ENCODE measurements at places on chromosomes 5 and 9.

GRCh38 chr5:142110046-142110531 lies 1.5 kb downstream of the NDFIP1 start:
- no peak for DNase-seq

GRCh38 chr9:70049672-70050271 lies 6.1 kb downstream of the MAMDC2 start:
- no peak for DNase-seq

GRCh38 chr5:169286572-169287300 lies 14.2 kb downstream of the SLIT3 start:
- DNase-seq: no peak

DNA sequence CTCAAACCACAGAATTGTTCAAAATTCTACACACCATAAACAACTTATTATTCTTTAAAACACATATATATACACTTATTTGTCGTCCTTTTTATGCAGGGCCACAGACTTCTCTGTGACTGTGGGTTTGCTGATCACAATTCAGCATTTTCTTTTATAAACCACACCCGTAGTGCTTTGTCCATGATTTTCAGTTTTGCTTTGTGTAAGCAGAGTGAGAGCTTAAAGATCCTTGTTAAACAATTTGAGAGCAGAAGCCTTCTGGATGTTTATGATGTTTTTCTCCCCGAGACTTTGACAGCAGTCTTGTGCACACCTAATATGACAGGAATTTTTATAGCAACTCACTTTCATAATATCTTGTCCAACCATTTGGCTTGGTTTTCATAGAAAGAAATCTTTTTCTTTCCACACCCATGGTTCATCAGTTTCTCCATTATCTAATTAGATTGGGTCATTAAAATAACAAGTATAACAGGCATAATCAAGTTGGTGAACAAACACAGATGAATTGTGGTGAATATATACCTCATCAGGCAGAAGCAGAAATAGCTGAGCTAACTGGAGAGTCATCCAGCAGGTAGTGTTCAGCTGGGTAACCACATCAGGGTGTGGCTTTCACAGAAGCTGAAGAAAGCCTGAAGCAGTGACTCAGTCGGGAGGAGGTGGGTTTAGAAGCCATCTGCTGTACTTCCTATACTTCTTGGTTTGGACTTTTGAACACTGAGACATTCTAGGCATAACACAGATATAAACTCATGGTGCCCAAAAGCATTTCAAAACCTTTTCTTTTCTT lies 232.8 kb downstream of the DOCK8 start:
- DNase-seq: peak; percentile 42

GRCh38 chr5:149831492-149831891 lies 101.4 kb downstream of the PPARGC1B start:
- peak; percentile 12 for DNase-seq

DNA sequence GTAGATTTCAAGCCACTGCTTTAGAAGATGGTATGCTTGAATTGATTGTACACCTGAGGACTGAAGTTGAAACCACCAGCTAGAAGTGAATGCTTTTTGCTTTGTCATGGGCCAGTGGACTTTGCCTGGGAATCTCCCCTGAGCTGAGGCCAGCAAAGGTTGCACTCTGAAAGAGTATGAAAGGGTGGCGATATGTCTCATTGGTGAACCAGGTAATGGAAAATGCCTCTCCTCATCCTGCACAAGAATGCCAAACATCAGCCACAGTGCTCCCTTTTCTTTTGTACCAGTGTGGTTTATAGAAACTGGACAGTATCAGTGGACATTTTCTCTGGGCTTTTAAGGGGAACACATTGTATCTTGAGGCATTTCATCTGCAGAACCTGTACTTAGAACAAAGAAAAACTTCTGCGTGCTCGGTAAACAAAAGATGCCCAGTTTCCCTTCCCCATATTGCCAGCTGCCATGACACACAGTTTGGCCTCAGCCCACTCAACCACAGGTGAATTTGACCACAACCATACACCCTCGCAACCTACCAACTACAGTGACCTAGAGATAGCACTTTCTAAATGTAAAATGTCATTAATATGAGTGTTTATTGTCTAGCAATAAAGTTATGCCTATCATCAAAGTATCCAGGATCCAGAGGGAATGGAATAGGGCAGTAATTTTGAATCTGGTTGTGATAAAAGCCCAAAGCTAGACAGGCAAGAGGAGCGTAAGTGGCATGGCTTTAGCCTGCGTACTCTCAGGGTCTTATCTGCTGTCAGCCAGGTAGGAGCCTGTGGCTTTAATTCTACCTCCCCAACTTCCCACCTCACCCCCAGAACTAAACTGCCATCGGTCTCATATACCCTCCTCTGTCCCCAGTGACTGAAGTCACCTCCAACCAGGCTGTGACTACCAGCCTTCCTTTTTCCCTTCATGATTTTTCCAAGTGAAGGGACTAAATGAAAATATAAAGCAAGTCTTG lies 79.5 kb upstream of the LHFPL2 start:
- no peak for DNase-seq

DNA sequence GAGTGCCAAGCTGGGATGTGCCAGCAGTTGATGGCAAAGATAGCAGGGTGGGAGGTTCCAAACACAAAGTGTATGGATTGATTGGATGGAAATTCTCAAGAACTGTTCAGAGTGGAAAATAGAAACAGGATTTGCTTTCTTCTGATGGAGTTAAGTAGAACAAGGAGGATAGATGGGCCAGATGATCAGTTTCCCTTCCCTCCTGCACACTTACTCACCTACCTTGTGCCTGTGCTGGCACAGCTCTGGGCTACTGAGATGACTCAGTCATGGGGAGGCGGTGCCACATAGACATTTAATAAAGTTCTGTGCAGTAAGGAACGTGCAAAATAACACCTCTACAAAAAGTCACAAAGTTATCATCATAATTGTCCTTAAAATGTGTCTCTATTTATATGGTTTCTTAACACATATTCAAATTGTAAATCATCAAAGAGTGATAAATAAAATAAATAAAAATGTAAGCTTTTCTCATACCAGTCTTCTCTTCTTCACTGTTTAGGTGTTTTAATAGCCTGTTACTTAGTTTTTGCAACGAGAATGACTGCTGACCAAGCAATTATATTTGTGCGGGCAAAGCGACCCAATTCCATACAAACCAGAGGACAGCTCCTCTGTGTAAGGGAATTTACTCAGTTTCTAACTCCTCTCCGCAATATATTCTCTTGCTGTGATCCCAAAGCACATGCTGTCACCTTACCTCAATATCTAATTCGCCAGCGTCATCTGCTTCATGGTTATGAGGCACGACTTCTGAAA lies 12.7 kb downstream of the PTPDC1 start:
- no peak for DNase-seq

GRCh38 chr5:54081415-54081814 lies 229.0 kb downstream of the ARL15 start:
- DNase-seq: no peak

GRCh38 chr9:35660966-35661415 lies 2.9 kb downstream of the CCDC107 start:
- DNase-seq: no peak

DNA sequence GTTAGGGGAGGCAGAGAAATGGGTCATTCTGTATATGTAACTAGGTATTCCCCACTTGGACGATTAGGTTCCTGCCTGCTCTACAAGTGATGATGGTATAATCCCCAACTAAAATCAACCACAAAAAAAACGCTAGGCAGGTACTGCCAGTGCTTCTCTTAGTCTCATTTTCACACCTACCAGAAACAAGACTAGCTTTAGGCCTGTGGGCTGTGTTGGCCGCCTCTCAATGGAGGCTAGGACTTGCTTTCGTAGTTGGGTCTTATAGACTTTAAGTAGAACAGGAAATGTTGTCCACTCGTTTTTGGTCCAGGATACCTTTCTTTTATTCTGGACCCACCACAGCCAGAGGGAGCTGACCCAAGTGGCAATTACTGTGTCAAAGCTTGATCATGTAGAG lies 111.8 kb downstream of the UNC13B start:
- no peak for DNase-seq

- DNase-seq: no peak
These were observed 4.6 kb downstream of the IFNE start for GRCh38 chr9:21477466-21477865.

- no peak for DNase-seq
These were observed 5.8 kb upstream of the PSMB7 start for GRCh38 chr9:124420991-124421543.

DNA sequence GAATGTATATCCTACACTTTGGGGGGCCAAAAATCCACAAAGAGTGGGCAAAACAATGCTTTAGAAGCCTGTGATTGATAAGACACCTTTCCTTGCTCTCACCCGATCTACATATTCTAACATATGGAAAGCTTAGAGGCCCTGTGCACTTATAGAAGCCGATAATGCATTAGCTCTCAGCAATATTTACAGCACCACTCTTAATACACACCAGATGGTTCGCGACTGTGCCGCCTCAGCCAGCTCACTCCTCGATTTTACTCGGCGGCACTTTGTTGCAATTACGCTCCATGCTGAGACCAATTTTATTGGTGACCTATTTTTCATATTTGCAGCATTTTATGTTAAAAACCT lies 18.8 kb downstream of the NR2F1 start:
- no peak for DNase-seq

DNA sequence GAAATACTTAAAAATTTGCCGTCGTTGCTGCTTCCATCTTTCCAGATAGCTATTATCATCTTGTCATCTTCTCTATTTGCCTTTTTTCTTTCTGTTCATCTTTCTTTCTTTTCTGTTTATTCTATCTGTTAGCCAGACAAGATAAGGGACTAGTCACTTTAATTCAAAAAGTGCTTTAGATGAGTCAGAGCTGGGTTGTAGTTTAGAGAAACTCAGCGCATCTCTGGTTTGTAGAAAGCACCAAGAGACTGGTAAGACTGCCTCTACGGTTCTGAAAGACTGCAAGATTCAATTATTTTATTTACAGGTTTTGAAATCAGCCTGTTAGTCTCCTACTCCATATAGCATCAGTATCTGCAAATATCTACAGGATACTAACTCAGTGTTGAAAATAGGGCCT lies 562.8 kb upstream of the RIOK2 start:
- DNase-seq: no peak

DNA sequence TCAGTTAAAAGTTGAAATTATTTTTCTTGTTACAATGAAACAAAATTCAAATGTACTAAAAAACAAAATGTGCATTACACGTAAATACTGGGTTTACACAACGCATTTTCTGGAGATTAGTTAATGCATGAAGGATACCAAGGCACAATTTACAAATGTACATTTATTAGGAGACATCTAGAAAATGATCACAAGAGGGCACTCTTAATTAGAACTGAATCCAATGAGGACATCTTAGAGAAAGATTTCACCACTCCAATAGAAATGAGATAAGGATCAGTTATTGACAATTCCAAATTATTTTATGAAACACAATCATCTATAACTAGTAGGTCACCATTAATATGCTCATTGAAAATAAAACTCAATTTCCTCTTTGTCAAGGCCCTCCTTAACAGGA lies 36.6 kb upstream of the CDH12 start:
- DNase-seq: no peak

DNA sequence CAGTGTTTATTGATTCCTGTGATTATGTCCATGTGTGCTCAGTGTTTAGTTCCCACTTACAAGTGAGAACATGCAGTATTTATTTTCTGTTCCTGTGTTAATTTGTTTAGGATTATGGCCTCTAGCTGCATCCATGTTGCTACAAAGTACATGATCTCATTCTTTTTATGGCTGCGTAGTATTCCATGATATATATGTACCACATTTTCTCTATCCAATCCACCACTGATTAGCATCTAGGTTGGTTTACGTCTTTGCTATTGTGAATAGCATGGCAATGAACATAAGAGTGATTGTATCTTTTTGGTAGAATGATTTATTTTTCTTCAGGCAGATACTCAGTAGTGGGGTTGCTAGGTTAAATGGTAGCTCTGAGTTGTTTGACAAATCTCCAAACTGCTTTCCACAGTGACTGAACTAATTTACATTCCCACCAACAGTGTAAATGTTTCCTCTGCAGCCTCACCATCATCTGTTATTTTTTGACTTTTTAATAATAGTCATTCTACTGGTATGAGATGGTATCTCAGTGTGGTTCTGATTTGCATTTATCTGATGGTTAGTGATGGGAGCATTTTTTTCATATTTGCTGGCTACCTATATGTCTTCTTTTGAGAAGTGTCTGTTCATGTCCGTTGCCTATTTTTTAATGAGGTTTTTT lies 47.5 kb upstream of the ELL2 start:
- no peak for DNase-seq

DNA sequence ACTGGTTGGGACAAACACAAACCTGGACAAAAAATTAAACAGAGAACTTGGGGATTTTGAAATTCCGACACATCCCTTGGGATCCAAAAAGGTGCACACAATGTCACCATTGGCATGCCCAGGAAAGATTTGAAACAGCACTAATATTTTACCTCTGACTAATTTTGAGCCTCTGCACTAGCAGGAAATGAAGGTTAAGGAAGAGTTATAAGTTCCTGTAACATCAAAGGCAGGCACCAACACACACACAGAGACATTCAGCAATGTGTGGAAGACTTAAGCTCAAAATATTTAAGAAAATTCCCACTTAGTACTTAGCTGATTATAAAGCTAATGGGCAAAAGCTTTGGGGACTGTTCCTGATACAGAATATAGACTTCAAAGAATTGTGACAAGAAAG lies 247.0 kb downstream of the CDH9 start:
- no peak for DNase-seq

GRCh38 chr5:142317753-142318152 lies 7.1 kb downstream of the SPRY4 start:
- no peak for DNase-seq

DNA sequence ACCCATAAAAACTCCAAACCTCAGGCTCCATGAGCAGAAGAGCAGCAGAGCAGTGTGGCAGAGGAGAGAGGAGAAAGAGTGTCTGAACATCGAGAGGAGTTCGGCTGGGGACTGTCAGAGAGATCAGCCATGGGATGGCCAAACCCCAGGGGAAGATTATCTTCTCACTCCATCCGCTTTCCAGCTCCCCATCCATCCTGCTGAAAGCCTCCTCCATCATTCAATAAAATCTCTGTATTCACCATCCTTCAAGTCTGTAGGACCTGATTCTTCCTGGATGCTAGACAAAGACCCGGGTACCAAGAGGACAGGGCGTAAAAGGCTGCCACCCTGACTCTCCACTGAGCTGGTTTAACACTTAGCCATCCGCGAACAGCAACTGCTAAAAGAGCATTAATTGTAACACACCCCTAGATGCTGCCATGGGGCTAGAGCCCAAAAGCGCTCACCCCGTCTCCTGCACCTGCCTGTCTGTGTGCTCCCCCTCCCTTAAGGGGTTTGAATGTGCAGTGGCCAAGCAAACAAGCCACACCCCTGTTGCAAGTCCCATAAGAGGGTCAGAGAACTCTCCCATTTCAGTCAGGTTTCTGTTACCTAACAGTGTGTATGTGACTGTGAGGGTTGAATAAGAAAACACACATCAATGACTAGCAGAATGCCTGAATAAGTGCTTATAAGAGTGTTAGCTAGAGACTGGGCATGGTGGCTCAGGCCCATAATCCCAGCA lies 13.9 kb upstream of the SELENOP start:
- no peak for DNase-seq

GRCh38 chr9:93258818-93259489 lies 75.0 kb downstream of the WNK2 start:
- DNase-seq: no peak

DNA sequence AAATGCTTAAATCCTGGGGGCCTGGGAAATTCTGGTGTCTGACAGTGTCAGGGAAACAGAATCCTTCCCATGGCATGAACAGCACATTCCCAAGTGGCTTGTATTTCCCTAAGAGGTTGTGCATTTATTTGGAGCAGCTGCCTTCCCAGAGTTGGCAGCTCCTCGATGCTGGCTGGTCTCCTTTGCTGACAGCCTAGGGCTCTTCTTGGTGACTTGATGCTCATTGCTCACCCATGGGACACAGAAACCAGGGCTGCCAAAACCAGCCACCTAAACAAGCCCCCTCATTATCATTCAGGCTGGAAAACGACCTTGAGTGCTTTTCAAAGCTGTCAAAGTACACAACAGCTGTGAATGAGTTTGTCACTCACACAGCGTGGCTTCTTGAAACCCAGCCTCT lies 24.2 kb downstream of the ENHO start:
- DNase-seq: no peak
